ENCODE measurements at places on chromosomes 3 and 15.
A peak's percentile ranks its signal among the peaks of the same experiment; 100 is the strongest.

- no peak for ATAC-seq
These were observed 16.9 kb upstream of the CLDN1 start for GRCh38 chr3:190339130-190339529.

DNA sequence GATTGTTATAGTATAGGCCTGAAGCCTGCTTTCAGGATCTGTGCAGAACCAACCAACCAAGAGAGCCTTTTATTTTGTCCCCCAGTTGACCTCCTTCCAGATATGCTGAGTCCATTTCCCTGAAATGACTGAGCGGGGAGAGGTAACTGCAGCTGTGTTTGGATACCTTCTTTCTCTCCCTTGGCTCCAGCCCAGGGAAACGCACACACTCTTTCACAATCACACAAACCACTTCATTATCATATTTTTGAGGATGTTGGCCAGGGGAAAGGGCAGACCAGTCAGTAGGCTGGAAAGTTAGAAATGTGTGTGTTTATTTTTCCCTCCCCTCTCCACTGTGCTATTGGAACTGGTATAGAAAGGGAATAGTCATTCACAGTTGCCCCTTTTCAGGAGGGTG lies 417.7 kb upstream of the TBL1XR1 start:
- peak; percentile 58 for ATAC-seq

DNA sequence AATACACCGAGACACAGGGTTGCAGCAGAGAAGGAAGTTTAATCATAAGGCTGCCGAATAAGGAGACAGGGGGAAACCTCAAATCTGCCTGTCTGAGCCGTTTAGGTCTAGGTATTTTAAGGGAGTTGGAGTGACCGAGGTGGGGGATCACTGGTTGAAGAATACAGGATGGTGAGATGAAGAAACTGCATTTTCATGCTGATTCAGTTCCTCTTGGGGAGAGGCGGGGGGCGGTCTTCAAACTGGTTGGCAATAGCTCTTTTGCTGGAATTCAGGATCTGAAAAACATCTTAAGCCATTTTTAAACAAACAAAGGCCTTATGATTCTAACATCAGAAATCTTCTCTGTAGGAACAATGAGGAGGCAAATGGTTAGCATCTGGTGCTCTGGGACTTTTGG lies 699.5 kb upstream of the CFAP20DC start:
- no peak for ATAC-seq

- ATAC-seq: peak; percentile 80
These were observed at the start of gene MIX23 for GRCh38 chr3:122382888-122383666. Gene MIX23 (minus strand): TSS chr3:122383231. CDS start chr3:122383224, 7 bp downstream.

GRCh38 chr3:8387571-8387970 lies 114.1 kb upstream of the LMCD1 start:
- no peak for ATAC-seq

GRCh38 chr15:80401456-80401855 lies 2.7 kb upstream of the ARNT2 start:
- no peak for ATAC-seq

All from gastroesophageal sphincter (tissue), 4 donors.